ENCODE measurements at places on chromosomes 12 and 14.

DNA sequence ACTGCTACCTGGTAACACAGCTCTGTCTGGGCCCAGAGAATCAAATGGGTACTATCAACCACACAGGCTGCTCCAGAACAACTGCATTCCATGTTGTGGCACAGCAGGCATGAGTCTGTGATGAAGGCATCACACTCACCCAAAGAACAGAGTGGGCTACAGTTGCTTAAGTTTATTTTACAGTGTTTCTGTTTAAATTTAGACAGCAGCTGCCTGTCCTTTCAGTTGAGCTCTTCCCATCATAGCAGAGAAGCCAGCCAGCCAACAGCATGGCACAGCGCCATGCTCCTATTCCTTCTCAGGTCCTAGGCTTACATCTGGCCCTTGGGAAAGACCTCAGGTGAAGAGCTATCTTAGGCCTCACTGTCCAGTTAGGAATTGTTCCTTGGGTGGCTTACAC lies 147.0 kb upstream of the FRMD6 start:
- no peak for DNase-seq

DNA sequence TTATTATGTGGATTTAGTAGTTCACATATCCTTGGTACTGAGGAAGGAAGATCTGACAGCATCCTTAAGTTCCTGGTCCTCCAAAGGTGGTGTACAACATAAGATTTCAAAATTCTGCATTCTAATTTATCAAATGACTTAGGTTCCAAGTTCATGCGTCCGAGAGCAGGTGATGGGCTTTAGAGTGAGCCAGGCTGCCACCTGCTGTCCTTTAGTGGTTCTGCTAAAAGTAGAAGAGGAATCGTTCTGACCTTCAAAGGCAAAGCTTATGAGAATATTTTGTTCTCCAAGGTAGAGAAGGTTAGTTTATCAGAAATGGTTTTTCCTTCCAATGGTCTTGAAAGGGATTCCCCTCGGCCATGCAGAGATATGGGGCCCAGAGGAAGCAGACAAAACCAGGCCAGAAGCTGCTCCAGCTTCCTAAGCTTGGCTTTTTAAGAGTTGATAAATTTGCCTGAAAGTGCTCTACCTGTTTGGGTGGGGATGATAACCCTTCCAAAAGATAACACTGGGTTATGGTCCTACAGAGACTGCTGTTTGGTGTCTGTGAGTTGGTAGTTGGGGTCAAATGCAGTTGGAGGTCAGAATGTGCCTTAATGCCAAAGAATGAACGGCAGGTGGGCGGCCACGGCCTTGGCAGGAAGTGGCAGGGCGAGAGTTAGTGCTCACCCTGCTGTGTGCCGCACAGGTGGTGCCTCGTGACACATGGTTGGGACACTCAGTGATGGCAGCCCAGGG lies 29.1 kb upstream of the LRTM2 start:
- DNase-seq = peak; percentile 76

DNA sequence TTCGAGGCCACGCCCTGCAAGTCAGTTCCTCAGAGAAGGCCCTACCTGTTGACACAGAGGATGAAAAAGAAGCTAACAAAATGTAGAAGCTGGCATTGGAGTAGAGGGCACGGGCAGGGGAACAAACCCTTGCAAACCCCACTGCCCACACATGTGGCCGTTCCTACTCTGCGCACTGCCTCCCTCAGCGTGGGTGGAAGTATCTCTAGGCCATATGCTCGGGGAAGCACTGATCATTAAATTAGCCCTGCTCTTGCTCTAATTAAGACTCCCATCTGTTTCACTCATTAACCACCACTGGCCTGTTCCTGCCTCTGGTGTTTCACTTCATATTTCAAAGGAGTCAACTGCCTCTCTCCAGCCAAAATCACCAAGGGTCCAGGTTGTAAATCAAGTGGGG lies 201.2 kb upstream of the SFSWAP start:
- DNase-seq = no peak

DNA sequence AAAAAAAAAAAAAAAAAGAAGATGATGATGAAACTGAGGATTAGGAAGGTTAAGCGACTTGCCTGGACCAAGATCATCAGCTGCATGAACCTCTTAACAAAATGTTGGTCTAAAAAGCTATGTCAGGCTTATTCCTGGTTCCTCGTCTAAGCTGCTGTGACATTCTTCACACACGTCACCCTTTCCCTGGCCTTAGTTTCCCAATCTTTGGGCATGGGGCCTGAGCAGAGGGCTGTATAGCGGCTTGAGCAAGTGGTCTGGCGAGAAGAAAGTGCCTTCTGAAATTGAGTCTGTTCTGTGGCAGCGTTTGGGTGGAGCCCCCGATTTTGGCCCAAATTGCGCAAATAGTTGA lies 58.7 kb upstream of the CCND2 start:
- no peak for DNase-seq

- DNase-seq = peak; percentile 37
These were observed 193.6 kb upstream of the NUDT4 start for GRCh38 chr12:93183940-93184671.

DNA sequence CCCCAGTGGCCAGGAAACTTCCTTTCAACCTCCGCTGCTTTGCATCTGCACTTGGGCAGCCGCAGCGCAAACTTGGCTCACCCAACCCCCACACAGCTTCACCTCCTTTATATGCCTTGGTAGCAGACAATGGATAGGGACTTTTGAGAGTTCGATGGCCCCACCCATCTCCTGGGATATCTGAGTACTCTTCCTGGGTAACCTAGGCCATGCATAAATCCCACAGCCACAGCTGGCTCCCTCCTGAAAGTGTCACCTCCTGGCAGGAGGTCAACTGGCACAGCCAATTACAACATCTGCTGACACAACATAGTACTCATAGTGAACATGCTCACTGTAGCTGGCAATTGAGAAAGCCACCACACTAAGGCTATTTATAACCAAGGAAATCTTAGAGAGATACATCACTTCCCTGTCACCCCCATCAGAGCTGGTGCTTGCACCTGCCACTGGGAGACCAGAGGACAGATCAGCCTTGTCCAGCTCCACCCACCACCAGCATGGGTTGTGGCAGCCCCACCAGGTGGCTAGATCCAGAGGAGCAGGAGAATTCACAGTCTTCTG lies 410.0 kb downstream of the SYT1 start:
- no peak for DNase-seq

GRCh38 chr12:115661112-115661511 lies 616.4 kb downstream of the MED13L start:
- DNase-seq = no peak

GRCh38 chr12:58034712-58035111 lies 93.3 kb downstream of the ATP23 start:
- no peak for DNase-seq

DNA sequence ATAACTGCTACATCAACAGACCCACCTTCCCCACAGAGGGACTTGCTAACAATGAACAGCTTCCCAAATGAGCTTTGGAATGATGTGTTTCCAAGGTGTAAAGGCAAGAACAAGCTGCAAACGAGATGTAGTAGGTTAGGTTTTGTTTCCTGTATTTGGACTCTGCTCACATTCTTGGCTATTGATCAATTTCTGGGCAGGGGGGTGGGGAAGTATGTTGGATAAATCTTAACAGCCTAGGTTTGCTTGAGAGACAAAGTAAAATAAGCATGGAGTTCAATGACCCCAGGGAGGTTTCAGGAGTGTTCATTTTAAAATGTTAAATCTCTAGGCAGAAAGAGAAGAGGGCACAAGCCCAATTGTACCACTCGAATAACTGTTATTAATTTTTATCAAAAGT lies 146.6 kb downstream of the DPY19L2 start:
- no peak for DNase-seq

DNA sequence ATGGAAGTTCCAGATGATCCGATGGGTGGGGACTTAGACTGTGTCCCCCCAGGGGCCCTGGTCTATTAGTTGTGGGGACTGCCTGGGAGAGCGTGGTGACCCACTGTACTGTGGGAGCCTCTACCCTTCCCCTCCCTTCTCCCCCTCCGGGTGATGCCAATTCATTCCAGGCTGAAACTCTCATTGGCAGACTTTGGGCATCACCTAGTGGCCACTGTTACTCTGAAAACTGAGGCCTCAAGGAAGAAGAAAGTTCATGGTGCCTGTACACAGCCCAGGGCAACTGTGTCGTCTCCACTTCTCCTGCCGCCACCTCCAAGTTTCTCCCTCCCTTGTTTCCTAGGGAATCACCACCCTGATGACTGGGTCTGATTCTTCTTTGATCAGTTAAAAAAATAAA lies 173.6 kb upstream of the ALG10B start:
- DNase-seq = no peak

DNA sequence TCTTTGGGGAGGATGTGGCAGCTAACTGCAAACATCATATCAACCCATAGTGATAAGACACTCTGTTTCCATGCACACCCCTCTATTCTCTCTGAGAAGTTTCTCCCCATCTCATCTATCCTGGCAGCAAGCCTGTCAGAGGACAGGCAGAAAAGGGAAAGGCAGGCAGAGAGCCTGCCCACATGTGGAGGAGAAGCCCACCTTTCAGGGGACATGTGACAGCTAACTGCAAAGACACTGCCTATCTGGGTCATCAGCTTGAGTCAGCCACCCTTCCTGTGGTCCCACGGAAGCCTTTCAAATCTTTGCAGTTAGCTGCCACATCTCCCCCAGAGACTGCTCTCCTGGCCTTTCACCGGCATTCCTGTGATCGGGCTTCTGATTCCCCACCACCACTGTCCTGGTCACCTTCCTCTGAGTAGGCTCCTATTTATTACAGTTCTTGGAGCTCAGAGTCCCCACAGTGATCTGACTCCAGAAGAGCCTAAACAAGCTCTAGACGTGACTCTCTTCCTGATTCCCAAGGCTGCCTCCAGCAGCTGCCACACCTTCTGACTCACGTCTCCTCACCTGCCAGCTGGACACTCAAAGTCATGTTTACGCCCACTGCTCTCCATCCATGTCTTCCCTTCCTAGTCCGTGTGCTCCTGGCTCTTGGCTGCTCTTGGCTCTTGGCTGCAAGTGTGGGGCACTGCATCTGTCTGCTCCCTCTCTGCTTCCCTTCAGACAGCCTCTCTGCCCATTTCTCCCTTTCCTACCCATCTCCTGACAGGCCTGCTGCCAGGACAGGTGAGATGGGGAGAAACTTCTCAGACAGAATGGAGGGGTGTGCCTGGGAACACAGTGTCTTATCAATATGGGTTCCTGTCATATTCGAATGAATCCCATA lies 7.5 kb upstream of the KRT1 start:
- no peak for DNase-seq

GRCh38 chr12:40684986-40685385 lies 7.3 kb upstream of the CNTN1 start:
- DNase-seq = no peak

- DNase-seq = no peak
These were observed 141.6 kb downstream of the APAF1 start for GRCh38 chr12:98786653-98787052.

- DNase-seq = no peak
These were observed 197.4 kb upstream of the FRMD6 start for GRCh38 chr14:51454351-51454750.

DNA sequence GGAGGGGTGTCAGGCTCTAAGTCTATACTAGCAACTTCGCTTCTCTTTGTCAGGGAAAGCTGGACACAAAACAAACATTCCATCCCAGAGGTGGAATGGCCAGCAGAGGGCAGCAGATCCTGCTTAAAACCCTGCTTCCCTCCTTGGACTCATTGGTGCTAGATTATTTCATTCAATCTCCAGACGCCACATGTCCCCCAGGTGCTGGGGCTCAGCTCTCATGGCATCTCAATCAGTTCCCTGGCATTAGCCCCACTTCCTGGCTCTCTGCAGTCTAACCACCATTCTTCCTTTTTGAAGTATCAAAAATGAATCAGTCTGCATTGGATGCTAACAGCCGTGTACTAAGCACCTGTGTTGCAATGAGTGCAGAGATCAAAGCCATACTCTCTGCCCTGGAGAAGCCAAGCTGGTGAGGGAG lies 8.1 kb upstream of the PPP1R1A start:
- DNase-seq = peak; percentile 26

GRCh38 chr14:33457021-33457420 lies 493.9 kb downstream of the EGLN3 start:
- no peak for DNase-seq

DNA sequence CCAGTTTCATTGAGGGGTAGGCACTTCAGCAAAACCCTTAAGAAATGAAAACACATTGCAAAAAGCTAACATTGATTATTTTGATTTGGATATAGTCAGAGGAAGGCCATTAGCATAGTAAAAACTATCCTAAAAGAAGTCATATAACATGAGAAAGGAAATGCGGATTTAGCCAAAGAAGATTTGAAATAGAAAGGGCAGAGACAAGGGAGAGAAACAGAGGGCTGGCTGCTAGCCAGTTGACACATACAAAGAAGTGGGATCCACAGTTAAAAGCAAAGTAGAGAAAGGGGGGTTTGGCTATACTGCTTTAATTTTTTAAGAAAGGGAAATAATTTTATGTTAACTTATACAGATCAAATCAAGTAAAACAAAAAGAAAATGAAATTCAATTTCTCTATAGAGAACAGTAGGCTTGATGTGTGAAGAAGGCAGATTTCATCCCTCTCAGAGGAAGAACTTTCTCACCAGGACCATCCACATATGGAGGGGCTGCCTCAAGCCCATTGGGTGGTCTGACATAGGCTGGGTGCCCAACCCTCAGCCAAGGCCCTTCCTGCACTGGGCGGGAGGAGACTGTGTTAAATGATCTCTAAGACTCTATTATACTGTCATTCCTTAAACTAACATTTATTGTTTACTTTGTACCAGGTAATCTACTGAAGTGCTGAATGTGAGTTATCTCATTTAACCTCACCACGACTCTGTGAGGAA lies 420.3 kb downstream of the CCDC91 start:
- no peak for DNase-seq

DNA sequence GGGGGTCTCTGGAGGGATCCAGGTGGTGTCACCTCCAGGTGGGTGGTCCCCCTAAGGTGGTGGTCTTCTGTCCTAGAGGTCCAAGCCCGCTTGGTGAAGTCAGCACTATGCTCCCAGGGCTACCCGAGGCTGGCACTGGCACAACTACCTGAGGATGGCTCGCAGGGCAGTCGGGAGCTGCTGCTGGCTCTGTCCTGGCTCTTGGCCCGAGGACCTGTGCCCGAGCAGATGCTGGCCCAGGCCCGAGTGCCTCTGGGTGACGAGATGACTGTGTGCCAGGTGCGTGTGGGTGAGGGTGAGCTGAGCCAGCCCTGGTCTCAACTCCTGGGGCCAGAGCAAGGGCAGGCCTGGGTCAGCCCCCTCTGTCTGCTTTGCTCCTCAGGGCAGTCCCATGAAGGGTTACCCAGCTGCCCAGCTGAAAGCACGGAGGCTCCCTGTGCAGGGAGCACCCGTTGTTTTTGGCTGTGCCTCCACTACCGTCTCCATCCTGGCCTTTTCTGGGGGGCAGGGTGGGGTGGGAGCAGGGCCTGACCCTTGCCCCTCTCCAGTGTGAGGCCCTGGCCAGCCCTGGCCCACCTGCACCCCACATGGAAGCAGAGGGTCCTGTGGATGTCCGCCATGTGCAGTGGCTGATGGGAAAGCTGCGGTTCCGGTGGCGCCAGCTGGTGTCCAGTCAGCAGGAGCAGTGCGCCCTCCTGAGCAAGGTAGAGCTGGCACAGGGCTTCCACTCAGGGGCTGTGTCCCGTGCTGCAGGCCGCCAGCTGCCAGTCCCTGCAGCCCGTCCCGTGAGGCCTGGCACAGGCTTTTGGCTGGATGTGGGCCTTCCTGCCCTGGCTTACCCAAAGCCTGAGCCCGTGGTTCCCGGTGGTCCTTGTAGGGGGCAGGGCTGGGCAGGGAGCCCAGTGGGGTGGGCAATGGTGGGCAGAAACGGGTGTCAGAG lies 1.3 kb downstream of the TEDC1 start:
- peak; percentile 12 for DNase-seq

- DNase-seq = no peak
These were observed 79.0 kb downstream of the DCAF5 start for GRCh38 chr14:69073915-69074314.

- DNase-seq = no peak
These were observed 212.2 kb downstream of the ZFP36L1 start for GRCh38 chr14:68580671-68581070.

- DNase-seq = no peak
These were observed 31.7 kb downstream of the FUT8 start for GRCh38 chr14:65444230-65444629.
